ENCODE measurements at places on chromosomes 6 and 20.

DNA sequence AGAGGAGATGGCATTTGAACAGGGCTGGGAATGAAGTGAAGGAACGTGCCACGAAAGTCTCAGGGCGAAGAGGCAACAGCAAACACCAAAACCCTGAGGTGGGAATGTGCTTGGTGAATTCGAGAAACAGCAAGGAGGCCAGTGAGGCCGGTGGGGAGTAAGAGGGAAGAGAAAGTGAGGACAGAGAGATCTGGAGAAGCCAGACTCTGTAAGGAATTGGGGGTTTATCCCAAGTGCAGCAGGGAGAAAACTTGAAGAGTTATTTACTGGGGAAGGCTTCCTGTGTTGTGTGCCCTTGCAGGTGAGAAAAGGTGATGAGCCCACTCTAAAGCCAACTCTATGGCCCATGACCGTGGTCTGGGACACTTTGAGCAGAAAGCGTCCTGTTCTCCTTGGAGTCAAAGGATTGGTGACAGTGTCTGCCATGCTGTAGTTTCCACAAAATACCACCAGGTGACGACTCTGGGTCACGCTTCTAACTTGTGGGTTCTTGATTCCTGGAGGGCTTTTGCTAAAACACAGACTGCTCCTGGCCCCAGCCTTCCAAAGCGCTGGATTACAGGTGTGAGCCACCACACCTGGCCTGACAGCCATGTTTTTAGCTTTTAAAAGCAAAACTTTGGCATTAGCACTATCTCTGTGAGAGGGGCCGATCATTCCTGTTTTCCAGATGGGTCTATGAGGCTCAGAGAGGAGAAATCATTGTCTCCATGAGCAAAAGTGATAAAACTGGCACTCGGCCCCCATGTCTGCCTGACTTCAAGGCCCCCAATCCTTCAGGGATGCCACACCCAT lies 18.0 kb upstream of the CSNK2A1 start:
- H3K27ac ChIP-seq: no peak overlapping the region
- H3K27me3 ChIP-seq: peaks cover 23% of the 10 kb centered on the region
- peak; percentile 17 for DNase-seq

- no peak overlapping the region for H3K27ac ChIP-seq
- H3K4me1 ChIP-seq: no peaks in the 10 kb centered on the region
- H3K36me3 ChIP-seq: no peaks in the 10 kb centered on the region
- DNase-seq: no peak
- H3K4me3 ChIP-seq: no peak overlapping the region
Observed at GRCh38 chr6:816510-817084, 123.7 kb upstream of the EXOC2 start.

GRCh38 chr6:40379811-40380210 lies 207.4 kb downstream of the LRFN2 start:
- DNase-seq: no peak
- H3K27me3 ChIP-seq: no peaks in the 10 kb centered on the region
- H3K36me3 ChIP-seq: no peaks in the 10 kb centered on the region
- H3K4me3 ChIP-seq: no peak overlapping the region

DNA sequence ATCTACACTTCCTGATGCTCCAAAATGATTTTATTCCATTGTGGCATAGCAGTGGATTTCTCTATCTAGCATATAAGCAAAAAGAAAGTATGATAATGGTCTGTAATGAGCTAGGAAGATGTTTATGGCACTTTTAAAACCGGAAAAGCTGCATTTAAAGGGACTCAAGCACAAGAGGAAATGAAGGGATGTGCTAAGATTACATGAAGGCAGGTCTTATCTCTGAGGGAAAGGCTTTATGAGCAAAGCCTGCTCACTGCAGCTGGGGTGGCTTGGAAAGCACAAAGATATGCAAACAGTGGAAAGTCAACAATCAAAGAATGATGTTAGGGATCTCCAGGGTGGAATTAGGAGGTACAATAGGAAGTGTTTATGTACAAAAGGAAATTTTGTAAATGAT lies 138.2 kb downstream of the TENT5A start:
- no peak overlapping the region for H3K27ac ChIP-seq
- no peaks in the 10 kb centered on the region for H3K4me1 ChIP-seq
- H3K36me3 ChIP-seq: no peaks in the 10 kb centered on the region
- no peak for DNase-seq

- no peak overlapping the region for H3K4me3 ChIP-seq
- DNase-seq: no peak
- peaks cover 17% of the 10 kb centered on the region for H3K27me3 ChIP-seq
- no peaks in the 10 kb centered on the region for H3K4me1 ChIP-seq
- no peak overlapping the region for H3K27ac ChIP-seq
Observed at GRCh38 chr20:57805747-57806146, 95.9 kb upstream of the PMEPA1 start.

DNA sequence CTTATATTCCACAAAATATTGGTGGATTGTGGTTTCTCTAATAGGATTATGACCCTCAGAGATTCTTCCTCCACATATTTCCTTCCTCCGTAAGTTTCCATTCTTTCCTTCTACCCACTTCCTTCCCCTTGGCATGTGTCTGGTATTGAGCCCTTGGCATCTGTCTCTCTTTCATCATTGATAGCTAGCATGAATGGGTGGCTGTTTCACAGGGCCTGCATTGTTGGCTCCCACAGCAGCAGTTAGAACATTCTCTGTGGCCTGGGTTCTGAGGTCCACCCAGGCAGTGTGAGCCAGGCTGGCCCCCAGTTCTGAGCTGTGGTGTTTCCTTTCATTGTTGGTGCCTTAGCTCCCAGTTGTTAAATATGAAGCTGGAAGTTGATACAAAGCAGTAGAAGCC lies 125.3 kb downstream of the ANKS1A start:
- peaks cover 13% of the 10 kb centered on the region for H3K36me3 ChIP-seq
- no peaks in the 10 kb centered on the region for H3K4me1 ChIP-seq
- DNase-seq: no peak
- no peak overlapping the region for H3K4me3 ChIP-seq
- H3K27ac ChIP-seq: no peak overlapping the region

DNA sequence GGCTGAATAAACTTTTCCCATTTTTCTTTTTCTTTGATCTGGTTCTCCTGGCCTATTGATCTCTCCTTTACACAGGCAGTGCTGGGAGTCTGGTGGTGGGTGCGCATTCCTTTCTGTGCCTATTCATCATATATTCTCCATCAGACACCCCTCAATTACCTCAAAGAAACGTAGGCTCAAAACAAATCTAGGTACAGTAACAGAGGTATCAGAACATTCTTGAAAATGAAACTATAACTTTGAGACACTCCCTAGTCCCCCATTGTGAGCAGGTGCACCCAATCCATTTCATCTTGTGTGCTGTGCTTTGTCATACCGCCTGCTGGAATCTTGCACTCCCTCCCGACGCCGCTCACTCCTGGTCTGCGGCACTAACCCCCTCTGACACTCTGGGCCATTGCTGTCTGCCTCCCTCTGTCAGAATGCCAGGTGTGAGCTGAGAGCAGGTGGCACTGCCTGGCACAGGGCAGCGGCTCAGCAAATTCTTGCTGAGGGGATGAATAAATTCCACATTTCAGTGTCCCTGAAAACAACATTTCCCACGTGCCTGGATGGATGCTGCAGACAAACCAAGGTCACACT lies 303.4 kb upstream of the EXOC2 start:
- H3K27me3 ChIP-seq: no peaks in the 10 kb centered on the region
- no peak overlapping the region for H3K4me3 ChIP-seq
- no peaks in the 10 kb centered on the region for H3K36me3 ChIP-seq
- DNase-seq: no peak
- no peak overlapping the region for H3K27ac ChIP-seq

- DNase-seq: no peak
- no peaks in the 10 kb centered on the region for H3K27me3 ChIP-seq
- no peak overlapping the region for H3K4me3 ChIP-seq
- H3K36me3 ChIP-seq: no peaks in the 10 kb centered on the region
- no peak overlapping the region for H3K27ac ChIP-seq
- peaks cover 3% of the 10 kb centered on the region for H3K4me1 ChIP-seq
Observed at GRCh38 chr6:137413482-137413881, 80.7 kb downstream of the OLIG3 start.

DNA sequence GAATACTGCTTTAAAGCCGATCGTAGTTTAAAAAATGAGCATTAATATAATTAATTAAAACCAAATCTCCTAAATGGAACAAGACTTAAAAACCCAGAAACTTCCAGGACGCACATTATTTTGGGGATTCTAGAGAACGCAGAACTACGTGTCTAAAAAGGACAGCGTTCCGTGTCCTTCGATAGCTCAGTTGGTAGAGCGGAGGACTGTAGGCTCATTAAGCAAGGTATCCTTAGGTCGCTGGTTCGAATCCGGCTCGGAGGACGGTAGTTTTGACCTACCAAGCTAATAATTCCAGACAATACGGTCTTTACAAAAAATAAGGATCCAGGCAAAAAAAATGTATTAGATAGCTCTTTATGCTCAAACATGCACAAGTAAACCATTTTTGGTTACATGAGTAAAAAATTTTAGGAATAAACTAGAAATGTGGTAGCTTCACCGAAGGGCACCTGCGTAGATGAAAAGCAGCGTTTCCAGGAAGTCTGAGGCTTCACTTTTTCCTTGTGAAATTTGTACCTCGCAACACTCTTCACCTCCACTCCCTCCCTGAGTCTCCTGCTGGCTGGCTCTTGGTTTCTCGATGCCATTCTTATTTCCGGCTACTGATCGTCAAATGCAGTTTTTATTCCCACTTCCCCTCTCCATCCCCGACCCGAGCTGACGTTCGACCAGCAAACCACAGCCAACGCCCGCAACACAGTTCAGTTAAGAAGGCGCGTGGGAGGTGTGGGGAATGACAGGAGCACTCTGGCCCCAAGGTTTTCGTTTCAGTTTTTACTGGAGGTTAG lies 19.6 kb upstream of the ABT1 start:
- H3K36me3 ChIP-seq: no peaks in the 10 kb centered on the region
- H3K4me3 ChIP-seq: peak overlapping the region; percentile 38
- H3K27me3 ChIP-seq: peaks cover 12% of the 10 kb centered on the region

- H3K27ac ChIP-seq: no peak overlapping the region
- no peaks in the 10 kb centered on the region for H3K4me1 ChIP-seq
- H3K27me3 ChIP-seq: no peaks in the 10 kb centered on the region
- DNase-seq: no peak
- no peak overlapping the region for H3K4me3 ChIP-seq
Observed at GRCh38 chr20:50304923-50305635, 114.4 kb downstream of the CEBPB start.

GRCh38 chr6:23036406-23036983 lies 467.1 kb downstream of the HDGFL1 start:
- no peak for DNase-seq
- no peak overlapping the region for H3K4me3 ChIP-seq

DNA sequence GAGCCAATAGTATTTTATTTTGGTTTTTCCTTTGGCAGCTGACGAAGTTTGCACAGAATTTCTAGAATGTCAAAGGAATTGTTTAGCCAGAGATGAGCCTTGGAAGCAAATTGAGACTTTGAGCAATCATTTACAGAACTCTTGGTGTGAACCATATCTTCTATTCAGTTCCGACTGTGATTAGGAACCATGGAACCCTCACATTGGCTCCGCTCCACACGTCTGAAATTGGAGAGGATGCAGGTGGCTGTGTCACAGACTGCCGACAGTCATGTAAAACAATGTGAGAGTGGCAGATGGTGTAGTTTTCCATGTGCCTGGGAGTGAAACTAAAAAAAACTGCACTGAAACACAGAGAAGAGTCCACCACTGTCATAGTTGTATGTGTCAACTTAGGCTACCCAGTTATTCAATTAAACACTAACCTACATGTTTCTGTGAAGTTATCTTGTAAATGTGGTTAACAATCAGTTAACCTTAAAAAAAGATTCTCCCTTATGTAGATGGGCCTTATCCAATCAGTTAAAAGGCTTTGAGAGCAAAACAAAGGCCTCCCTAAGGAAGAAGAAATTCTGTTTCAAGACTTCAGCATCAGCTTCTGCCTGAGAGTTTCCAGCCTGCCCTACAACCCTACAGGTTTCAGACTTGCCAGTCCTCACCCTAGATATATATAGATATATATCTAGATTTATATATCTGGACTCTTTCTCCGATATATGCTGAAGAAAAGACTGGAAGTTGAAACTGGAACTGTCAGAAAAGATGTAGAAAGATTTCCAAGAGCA lies 3.3 kb upstream of the HMGN4 start:
- H3K27me3 ChIP-seq: no peaks in the 10 kb centered on the region
- no peak overlapping the region for H3K27ac ChIP-seq
- H3K4me1 ChIP-seq: peaks cover 30% of the 10 kb centered on the region
- no peak overlapping the region for H3K4me3 ChIP-seq
